Endothelial cell of coronary artery (primary cell): ENCODE measurements at places on chromosomes 2 and 18. TPM values are rescaled to one million over a fixed set of nuclear protein-coding genes. Genes with fewer than 3 reads are reported as not detected.

PDE11A gene
- total RNA-seq: under 0.01 and 0.09 TPM in 2 replicates

DPYSL5 gene
- total RNA-seq: not detected in 2 replicates

NGEF gene
- total RNA-seq: 0.09 and 1.5 TPM in 2 replicates

OXER1 gene
- total RNA-seq: not detected in 2 replicates

DNAJC5G gene
- not detected in 2 replicates for total RNA-seq

MC5R gene
- total RNA-seq: not detected in 2 replicates

ARL6IP6 gene
- 17.0 and 20.4 TPM in 2 replicates for total RNA-seq

FOXI3 gene
- total RNA-seq: not detected in 2 replicates

ARID5A gene
- 7.7 and 7.9 TPM in 2 replicates for total RNA-seq

DYSF gene
- total RNA-seq: 87.3 and 142 TPM in 2 replicates

CCL20 gene
- total RNA-seq: 0.81 and 2.1 TPM in 2 replicates

UGT1A3 gene
- total RNA-seq: not detected in 2 replicates

SFTPB gene
- total RNA-seq: not detected in 2 replicates

SERPINB10 gene
- 0.09 TPM in 1 of 2 replicates, not detected in the other for total RNA-seq

TWSG1 gene
- total RNA-seq: 60.2 and 72.8 TPM in 2 replicates

UBXN4 gene
- total RNA-seq: 60.8 and 72.3 TPM in 2 replicates

LINC00305 gene
- total RNA-seq: not detected in 2 replicates

MAL gene
- not detected in 2 replicates for total RNA-seq

WNT10A gene
- not detected in 2 replicates for total RNA-seq

TMEM169 gene
- under 0.01 TPM in 1 of 2 replicates, not detected in the other for total RNA-seq

DUSP2 gene
- total RNA-seq: 0.09 and 0.54 TPM in 2 replicates

CYRIA gene
- total RNA-seq: 18.9 and 27.4 TPM in 2 replicates

MERTK gene
- total RNA-seq: 15.8 and 17.3 TPM in 2 replicates

ASPRV1 gene
- total RNA-seq: 0.09 TPM in 2 replicates

CROCC2 gene
- total RNA-seq: not detected in 2 replicates

C2orf80 gene
- total RNA-seq: not detected in 2 replicates

DOCK10 gene
- 17.6 and 24.0 TPM in 2 replicates for total RNA-seq

ASAP2 gene
- 42.7 and 61.9 TPM in 2 replicates for total RNA-seq

PRSS56 gene
- not detected in 2 replicates for total RNA-seq

ATOH8 gene
- total RNA-seq: 3.9 and 13.7 TPM in 2 replicates

SRD5A2 gene
- not detected in 2 replicates for total RNA-seq

BOLL gene
- total RNA-seq: not detected in 2 replicates

FSHR gene
- not detected in 2 replicates for total RNA-seq

DUSP19 gene
- total RNA-seq: 1.6 and 3.3 TPM in 2 replicates

SCG2 gene
- total RNA-seq: 0.38 TPM in 1 of 2 replicates, not detected in the other

ERCC3 gene
- 30.0 and 37.6 TPM in 2 replicates for total RNA-seq

ANKRD44 gene
- 5.6 and 7.6 TPM in 2 replicates for total RNA-seq

SP100 gene
- total RNA-seq: 103 and 143 TPM in 2 replicates

ITGA4 gene
- total RNA-seq: 4.6 and 22.4 TPM in 2 replicates

IL36A gene
- total RNA-seq: 0.09 TPM in 1 of 2 replicates, not detected in the other

ARHGAP28 gene
- total RNA-seq: 0.28 and 8.3 TPM in 2 replicates

FKBP1B gene
- total RNA-seq: 11.7 and 14.8 TPM in 2 replicates

MDH1B gene
- total RNA-seq: 0.28 and 0.72 TPM in 2 replicates

RPRM gene
- total RNA-seq: not detected in 2 replicates

PROKR1 gene
- not detected in 2 replicates for total RNA-seq

GTF2A1L gene
- 0.66 TPM in 1 of 2 replicates, not detected in the other for total RNA-seq

TMEM163 gene
- total RNA-seq: 2.3 and 6.6 TPM in 2 replicates

UGT1A10 gene
- not detected in 2 replicates for total RNA-seq

LANCL1 gene
- total RNA-seq: 15.7 and 23.5 TPM in 2 replicates

PARD6G gene
- 0.75 and 1.3 TPM in 2 replicates for total RNA-seq
